ENCODE measurements at places on chromosomes 2 and 18. TPM values are rescaled to one million over a fixed set of nuclear protein-coding genes. Genes with fewer than 3 reads are reported as not detected.

DNA sequence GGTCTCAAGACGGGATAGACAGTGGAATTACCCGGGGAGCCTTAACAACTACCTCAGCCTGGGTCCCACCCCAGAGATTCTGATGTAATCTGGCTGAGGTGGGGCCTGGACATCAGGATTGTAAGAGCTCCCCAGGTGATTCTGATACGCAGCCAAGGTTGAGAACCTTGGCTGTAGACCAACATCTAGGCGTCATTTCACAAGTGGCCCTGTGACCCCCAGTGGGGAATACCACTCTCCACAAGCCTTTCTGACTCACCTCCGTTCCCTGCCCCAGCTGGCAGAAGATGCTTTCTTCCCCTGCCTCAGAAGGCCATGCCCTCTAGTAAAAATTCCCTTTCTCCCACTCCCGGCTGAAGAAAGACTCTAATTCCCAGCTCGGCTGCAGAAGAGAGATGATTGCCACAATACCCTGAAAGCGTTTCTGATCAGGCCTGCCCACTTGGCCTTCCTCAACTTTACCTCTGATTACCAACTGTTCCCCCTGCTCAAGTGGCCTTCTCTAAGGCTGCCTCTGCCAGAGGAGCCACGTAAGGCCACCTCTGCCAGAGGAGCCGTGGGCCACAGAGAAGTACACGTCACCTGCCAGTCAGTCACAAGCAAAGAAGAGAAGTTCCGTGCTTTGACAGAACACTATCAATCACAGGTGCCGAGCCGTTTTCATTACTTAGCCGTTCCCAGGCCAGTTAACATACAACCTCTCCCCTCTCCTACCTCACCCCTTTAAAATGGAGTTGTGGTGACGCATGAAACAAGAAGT lies 116.8 kb upstream of the PKDCC start:
- peaks cover 38% of the 10 kb centered on the region for H3K4me1 ChIP-seq
- H3K36me3 ChIP-seq = no peaks in the 10 kb centered on the region
- no peak overlapping the region for H3K4me3 ChIP-seq

GRCh38 chr2:96832754-96833507 lies 10.9 kb downstream of the ANKRD23 start:
- H3K4me1 ChIP-seq = peaks cover 5% of the 10 kb centered on the region
- H3K36me3 ChIP-seq = peaks cover 79% of the 10 kb centered on the region
- H3K27me3 ChIP-seq = no peaks in the 10 kb centered on the region
- no peak overlapping the region for H3K4me3 ChIP-seq
- DNase-seq = no peak

DSEL gene
- 3.6 TPM for total RNA-seq

FHOD3 gene
- total RNA-seq = 18.7 TPM

DNA sequence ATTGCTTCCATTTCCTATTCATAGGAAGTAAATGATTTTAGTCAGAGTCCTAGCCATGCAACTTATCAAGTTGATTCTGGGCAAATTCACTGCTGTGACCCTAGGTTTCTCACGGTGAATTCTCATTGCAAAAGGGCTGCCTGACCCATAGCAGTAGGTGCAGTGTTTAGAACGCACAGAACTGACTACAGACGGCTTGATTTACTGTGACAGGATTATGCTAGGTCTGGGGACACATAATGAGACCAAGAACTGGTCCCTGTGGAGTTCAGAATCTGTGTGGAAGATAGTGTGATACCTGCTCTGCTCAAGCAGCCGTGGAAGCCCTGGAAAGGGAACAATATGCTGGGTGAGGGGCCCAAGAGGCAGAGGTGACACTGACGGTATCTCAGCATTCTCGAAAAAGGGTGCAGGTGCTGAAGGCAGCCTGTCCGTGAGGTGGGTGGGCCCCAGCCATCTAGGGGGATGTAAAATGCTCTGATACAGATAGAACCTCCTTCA lies 46.4 kb downstream of the ABCG8 start:
- H3K27ac ChIP-seq = no peak overlapping the region
- peaks cover 3% of the 10 kb centered on the region for H3K4me1 ChIP-seq
- H3K27me3 ChIP-seq = no peaks in the 10 kb centered on the region
- H3K36me3 ChIP-seq = peaks cover 34% of the 10 kb centered on the region

DNA sequence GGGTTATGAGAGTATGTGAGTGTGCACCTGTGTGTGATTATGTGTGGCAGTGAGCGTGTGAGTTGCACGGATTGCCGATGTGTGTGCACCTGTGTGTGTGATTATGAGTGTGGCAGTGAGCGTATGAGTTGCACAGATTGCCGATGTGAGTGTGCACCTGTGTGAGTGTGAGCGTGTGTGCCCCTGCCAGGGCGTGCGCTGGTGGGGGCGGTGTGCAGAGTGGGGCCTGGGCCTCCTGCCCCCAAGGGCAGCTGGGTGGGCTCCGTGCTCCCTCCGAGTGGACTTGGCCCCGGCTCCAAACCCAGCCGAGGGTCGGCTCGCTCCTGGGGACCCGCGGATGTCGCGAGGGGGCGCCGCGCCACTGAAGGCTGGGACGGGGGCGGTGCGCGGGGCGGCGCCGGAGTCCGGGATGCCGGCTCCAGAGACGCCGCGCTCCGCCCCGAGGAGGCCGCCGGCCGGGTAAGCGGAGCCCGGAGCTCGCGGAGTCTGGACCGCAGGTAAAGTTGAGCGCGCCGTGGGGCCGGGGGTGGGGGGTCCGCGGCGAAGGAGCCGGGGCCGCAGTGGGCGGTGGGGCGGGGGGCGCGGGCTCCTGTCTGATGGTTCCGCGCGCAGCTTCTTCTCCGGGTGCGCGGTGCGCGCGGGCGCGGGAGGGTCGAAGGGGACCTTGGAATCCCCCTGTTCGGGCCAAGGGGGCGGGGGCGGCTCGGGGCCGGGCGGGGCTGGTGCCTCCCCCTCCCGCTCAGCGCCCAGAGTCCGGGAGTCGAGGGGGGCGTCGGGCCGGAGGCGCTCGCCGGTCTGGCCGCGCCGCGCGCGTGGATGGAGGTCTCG lies at the start of gene KCNG2:
TSS of gene KCNG2 (plus strand) at position 421 of the 828 bp plus-strand sequence. CDS start 65,730 bp downstream, outside the sequence.
- H3K4me1 ChIP-seq = peaks cover 19% of the 10 kb centered on the region
- no peak for DNase-seq
- H3K27ac ChIP-seq = no peak within 1 kb of the TSS
- H3K4me3 ChIP-seq = peak within 1 kb of the TSS; percentile 50

DNA sequence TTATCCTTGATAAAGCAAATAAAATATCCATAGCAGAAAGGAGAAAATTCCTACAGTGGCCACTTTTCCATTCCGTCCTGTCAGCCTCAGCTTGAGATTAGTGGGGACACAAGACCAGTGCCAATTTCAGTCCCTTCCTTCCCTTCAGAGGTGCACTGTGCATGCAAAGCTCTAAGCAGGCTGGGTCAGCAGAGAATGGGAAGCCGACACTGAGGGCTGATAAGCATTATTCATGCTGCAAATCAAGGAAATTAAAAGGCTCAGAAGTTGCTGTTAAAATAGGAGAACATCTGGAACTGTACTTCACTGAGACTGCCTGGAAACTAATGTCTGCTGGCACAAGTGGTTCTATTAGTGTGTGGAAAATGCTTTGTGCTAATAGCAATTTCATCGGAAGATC lies 534.3 kb downstream of the ADCYAP1 start:
- no peaks in the 10 kb centered on the region for H3K27me3 ChIP-seq
- no peak overlapping the region for H3K27ac ChIP-seq
- H3K4me3 ChIP-seq = no peak overlapping the region
- no peaks in the 10 kb centered on the region for H3K4me1 ChIP-seq
- DNase-seq = no peak
- no peaks in the 10 kb centered on the region for H3K36me3 ChIP-seq

LPIN1 gene
- total RNA-seq = 25.9 TPM

DNA sequence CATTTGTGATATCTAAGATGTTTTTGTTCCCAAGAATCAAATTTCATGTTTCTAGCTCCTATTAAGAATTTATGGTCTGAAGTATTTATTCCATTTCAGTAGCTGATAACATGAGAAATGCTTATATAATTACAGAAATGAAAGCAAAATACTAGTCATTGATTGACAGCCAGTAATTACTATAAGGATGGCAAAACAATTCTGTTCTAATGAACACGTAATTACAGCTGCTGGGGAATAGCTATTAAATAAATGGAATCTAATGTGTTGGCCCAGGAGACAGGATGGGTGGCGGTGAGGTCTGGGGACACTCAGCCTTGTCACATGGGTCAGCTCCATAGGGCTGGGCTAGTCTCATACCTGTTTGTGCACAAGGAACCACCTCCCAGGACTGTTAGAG lies 263.5 kb downstream of the FHOD3 start:
- DNase-seq = no peak
- H3K27ac ChIP-seq = no peak overlapping the region
- no peaks in the 10 kb centered on the region for H3K4me1 ChIP-seq
- H3K27me3 ChIP-seq = no peaks in the 10 kb centered on the region

- no peak overlapping the region for H3K27ac ChIP-seq
- H3K36me3 ChIP-seq = no peaks in the 10 kb centered on the region
- H3K4me1 ChIP-seq = no peaks in the 10 kb centered on the region
- no peak overlapping the region for H3K4me3 ChIP-seq
- no peak for DNase-seq
These were observed 22.1 kb downstream of the TGFA start for GRCh38 chr2:70531419-70532086.

ASIC4 gene
- total RNA-seq = not detected

GRCh38 chr2:169362894-169363559 lies 693 bp upstream of the LRP2 start:
- H3K4me3 ChIP-seq = peak overlapping the region; percentile 63
- no peak overlapping the region for H3K27ac ChIP-seq
- H3K4me1 ChIP-seq = peaks cover 46% of the 10 kb centered on the region
- no peaks in the 10 kb centered on the region for H3K36me3 ChIP-seq
- DNase-seq = no peak
- H3K27me3 ChIP-seq = peaks cover 51% of the 10 kb centered on the region

FRZB gene
- total RNA-seq = 13.5 TPM

KLHL30 gene
- total RNA-seq = 0.23 TPM

SERPINB2 gene
- 190 TPM for total RNA-seq

DNA sequence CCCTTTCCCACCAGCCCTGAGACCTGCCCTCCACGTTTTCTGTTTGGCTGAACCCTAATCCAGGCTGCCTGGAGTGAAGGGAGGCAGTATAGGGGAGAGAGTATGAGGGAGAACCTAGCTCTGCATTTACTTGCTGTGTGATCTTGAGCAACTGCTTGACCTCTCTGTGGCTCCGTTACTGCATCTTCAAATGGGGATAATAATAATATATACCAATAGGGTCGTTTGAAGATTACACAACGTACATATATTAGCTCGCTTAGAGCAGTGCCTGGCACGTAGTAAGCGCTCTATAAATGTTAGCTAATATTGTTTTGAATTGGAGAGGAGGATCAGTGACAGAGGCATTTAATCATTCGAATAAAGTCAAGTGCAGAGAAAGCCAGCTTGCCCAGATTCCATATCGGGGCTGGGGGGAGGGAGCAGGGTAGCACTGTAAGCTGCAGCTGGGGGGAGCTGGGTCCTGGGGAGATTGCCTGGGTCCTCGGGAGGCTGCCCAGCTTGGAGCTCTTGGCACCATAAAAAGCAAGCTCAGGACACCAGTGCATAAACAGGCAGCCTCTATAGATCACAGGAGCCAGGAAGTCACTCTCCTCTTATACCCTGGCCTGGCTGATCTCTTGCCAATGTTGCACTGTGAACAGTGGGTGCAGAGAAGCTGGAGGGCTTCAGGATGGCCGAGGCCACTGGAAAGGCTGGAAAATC lies 19.1 kb downstream of the KCNK3 start:
- no peak overlapping the region for H3K4me3 ChIP-seq
- DNase-seq = no peak
- H3K27me3 ChIP-seq = no peaks in the 10 kb centered on the region
- H3K27ac ChIP-seq = no peak overlapping the region

GRCh38 chr2:212943351-212943750 lies 208.1 kb downstream of the IKZF2 start:
- no peak for DNase-seq
- no peaks in the 10 kb centered on the region for H3K27me3 ChIP-seq
- H3K4me3 ChIP-seq = no peak overlapping the region

GRCh38 chr2:108363908-108364225 lies 13.9 kb upstream of the SULT1C4 start:
- H3K27ac ChIP-seq = no peak overlapping the region
- H3K36me3 ChIP-seq = no peaks in the 10 kb centered on the region
- no peak for DNase-seq
- H3K27me3 ChIP-seq = no peaks in the 10 kb centered on the region
- no peaks in the 10 kb centered on the region for H3K4me1 ChIP-seq

- peak; percentile 67 for DNase-seq
- H3K27ac ChIP-seq = no peak overlapping the region
- no peaks in the 10 kb centered on the region for H3K27me3 ChIP-seq
- H3K4me1 ChIP-seq = no peaks in the 10 kb centered on the region
- H3K36me3 ChIP-seq = no peaks in the 10 kb centered on the region
- H3K4me3 ChIP-seq = no peak overlapping the region
These were observed 51.8 kb downstream of the ADD2 start for GRCh38 chr2:70716131-70716743.

MYO7B gene
- total RNA-seq = 2.9 TPM

FEV gene
- not detected for total RNA-seq

DNA sequence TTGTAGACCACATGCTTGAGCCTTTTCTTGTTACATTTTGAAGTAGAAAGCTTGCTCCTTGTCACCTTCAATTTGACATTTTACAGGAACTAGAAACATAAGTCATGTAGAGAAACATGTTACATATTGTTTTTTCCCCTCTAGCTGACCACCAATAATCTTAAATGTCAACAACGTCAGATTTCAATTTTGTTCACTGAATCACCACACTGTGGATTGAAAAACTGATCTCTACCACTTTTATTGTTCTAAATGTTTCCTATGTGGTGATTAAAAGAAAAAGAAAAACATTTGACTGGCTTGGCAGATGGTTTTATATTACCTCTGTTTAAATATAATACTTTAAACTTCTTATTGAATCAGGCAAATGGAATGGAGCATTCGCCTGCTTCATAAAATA lies 87.7 kb downstream of the DSEL start:
- no peaks in the 10 kb centered on the region for H3K36me3 ChIP-seq
- H3K4me1 ChIP-seq = no peaks in the 10 kb centered on the region
- no peaks in the 10 kb centered on the region for H3K27me3 ChIP-seq
- no peak overlapping the region for H3K4me3 ChIP-seq
- no peak overlapping the region for H3K27ac ChIP-seq
- no peak for DNase-seq

DNA sequence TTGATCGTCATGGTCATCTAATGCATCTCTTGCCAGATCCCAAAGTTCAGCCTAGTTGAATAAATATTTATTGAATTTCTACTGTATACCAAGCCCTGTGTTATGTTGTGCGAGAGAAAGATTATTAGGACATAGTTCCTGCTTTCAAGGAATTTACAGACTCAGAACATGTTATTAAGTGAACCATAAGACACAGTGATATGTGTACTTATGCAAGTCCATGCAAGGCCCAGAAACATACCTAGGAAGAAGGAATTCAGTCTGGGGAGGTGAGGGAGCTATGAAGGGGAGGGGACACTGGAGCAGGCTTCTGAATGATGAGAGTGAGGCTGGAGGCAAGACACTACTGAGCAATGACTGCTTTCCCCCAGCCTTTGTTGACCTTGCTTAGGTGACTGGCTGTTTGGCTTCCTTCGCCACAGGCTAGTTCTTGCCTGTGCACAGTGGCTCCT lies 81.4 kb downstream of the ACAA2 start:
- no peak overlapping the region for H3K4me3 ChIP-seq
- H3K27ac ChIP-seq = no peak overlapping the region
- no peak for DNase-seq
- H3K27me3 ChIP-seq = peaks cover 3% of the 10 kb centered on the region
- H3K36me3 ChIP-seq = no peaks in the 10 kb centered on the region
- H3K4me1 ChIP-seq = peaks cover 4% of the 10 kb centered on the region
